ENCODE measurements at places on chromosomes 1 and 21.
A peak's percentile ranks its signal among the peaks of the same experiment; 100 is the strongest.

DNA sequence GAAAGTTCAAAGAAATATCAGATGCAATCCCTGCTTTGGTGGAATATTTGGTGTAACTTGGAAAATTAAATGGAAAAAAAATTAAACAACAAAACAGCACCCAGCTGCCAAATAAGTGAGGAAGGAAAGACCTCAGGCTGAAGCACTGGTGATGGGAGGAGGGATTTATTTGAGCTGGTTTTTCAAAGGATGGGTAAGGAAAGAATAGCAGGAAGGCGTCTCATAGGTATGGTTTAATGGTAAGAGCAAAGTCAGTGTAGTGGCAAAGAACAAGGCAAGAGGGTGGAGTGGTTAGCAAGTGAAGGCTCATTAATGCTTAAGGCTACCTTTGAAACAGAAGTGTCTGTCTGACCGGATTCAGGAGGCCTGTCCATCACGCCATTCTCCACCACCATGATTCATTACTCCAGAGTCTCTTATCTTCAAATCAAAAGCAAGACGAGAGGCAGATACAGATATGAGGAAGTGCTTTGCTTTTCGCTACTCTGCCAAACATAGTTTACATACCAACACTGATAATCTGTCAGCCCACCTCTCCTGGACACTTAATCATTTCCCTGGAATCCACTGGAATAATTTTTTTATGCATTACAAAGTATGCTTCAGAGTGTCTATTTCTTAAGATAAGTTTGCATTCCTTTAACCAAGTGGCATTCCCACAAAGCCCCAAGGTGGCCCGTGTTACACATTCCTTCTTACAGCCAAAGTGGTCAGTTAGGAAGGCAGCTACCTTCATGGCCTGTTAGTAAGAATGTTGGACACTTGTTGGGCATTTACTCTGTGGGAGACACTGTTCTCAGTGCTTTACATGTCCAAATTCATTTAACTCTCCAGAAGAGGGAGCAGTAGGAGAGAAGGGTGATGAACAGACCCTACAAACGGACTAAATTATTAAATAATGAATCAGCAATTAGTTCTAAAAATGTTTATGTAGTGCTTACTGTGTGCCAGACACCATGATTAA lies 146.6 kb downstream of the ROR1 start:
- peak; percentile 87 for DNase-seq

DNA sequence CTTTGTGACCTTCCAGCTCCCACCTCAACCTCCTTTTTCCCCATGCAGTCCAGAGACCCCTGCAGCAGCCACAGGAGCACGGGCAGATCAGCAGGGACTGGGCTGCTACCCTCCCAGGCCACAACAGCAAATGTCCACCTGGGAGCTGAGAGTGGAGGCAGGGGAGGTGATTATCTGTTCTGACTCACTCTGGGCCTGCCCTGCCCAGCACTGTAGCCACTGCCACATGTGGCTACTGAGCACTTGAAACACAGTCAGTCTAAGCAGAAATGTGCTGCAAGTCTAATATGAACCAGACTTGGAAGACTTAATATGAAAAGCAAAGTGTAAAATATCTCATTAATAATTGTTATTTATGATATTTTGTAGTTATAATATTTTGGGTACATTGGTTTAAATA lies 148.9 kb upstream of the VANGL1 start:
- DNase-seq, result no peak

- no peak for DNase-seq
These were observed 989.0 kb downstream of the PLA2G4A start for GRCh38 chr1:187817782-187818181.

DNA sequence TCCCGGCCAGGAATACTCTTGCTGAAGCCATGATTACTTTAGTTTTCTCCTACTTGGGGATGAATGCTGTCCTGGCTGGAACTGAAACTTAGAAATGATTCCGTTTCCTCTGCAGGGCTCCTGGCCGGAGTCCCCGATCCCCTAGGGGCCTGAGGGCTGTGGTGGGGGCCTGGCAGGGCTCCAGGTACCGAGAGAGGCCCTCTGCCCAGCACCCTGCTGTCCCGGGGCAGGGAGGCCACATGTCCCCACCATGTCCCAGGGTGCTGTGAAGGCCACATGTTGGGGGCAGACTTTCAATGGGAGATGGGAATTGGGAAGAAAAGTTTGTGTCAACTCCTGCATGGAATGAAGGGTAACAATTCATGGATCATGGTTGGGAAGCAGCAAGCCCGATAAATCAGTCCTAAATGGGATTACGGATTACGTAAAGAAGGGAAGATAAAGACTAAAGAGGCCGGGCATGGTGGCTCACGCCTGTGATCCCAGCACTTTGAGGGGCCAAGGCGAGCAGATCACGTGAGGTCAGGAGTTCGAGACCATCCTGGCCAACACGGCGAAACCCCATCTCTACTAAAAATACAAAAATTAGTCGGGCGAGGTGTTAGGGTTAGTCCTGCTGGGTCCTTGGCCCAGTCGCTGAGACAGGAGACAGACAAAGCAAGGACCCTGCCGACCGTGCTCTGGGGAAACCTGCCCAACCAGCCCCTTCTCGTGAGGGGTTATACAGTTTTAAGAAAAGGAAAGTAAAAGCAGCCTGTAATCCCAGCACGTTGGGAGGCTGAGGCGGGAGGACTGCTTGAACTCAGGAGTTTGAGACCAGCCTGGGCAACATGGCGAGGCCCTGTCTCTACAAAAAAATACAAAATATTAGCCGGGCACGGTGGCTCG lies 37.6 kb downstream of the MORN1 start:
- DNase-seq, result no peak

- DNase-seq, result no peak
These were observed 1.4 kb downstream of the TIPRL start for GRCh38 chr1:168180148-168180524.

DNA sequence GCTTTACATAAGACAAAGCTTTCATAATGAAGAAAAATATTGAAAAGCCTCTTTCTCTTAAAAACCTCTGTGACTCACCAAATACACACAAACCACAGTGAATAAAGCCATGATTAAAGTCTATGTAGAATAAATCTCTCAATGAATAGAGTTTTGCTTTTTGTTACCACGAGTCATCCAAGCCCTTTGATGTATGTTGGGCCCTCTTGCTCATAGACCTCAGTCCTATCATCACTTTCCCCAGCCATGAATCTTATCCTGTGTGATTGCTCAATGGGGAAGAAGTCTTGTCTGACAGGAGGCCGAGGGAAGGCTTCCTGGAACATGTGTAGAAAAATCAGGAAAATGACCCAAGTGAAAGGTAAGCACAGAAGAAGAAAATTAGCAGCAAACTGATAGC lies 60.8 kb downstream of the NGF start:
- DNase-seq, result peak; percentile 44

Measured in fibroblast of pulmonary artery (primary cell).